LHCN-M2 (cell line): ENCODE measurements at places on chromosomes 4 and X. TPM values are rescaled to one million over a fixed set of nuclear protein-coding genes. Genes with fewer than 3 reads are reported as not detected.

The RASGEF1B gene
- 0.06 TPM in 1 of 2 replicates, not detected in the other for total RNA-seq

The ARR3 gene
- total RNA-seq, result not detected in 2 replicates

- peak; percentile 44 for DNase-seq
These were observed 156.4 kb upstream of the WDR1 start for GRCh38 chr4:10273030-10273429.

DNA sequence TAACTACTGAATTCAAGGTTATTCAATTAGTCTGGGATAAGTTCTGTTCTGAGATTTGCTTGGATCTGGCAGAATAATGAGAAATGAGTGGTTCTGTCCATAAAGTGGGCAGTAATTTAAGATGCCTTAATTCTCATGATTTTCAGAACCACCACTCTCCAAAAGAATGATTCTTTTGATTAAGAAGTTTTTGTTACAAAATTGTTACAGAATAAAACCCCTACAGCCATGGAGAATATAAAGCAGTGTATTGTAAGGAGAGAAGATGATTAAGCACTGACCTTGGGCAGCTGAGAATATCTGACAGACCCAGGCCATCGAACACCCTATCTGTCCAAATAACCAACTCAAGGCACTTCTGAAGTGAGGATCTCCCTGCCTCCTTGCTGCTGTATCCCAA, 12.4 kb downstream of the AMELX start:
- DNase-seq, result no peak

The DCLK2 gene
- total RNA-seq, result 2.8 and 2.9 TPM in 2 replicates

DNA sequence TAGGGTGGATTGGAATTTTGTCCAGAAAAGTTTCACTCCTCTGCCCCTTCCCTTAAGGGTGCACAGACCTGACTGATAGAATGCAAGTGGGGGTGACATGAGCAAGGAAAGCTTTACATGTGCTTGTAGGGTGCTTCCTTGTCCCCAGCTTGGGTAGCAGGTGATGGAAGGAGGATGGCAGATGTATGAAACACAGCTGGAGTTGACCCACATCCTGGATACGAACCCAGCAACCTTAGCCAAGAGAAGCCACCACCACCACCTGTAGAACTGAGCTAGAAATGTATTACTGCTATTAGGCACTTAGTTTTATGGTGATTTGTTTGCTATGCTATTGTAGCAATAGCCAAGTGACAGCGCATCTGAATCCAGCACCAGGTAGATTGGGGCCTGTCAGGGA, 227.4 kb downstream of the HS3ST1 start:
- DNase-seq, result no peak

The ASIC5 gene
- not detected in 2 replicates for total RNA-seq

The CSN1S1 gene
- not detected in 2 replicates for total RNA-seq

DNA sequence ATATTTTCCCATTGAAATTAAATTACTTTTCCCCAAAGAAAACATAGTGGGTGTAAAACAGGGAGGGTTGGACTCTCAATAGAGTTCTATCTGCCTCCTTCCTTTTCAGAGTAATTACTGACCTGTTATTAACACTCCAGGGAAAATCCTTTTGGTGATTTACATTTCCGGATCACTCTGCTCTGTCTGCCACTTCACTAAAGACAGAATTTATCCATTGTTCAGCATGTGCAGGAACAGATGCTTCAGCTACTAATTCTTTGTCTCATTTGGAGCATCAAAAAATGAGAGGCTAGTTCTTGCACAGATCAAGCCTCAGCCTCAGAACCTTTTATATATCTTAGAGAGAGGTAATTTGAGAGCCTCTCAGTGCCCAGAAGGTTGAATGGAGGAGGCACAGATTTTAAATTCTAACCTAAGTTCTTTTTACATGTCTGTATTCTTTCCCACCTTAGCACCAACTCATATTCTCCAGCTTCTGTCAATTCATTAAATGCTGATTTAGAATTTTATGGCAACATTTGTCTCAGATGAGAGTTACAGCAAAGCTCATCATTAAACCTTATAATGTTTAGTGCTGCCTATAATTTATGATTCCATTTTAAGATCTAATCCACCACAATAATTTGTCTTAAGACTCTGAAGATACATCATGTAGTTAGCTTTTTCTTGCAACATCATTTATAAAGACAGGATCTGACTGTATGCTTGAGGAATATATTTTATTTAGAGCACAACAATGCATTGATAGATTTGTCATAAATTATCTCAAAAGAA, 1494.4 kb downstream of the STIM2 start:
- DNase-seq, result no peak
